GM12878 (cell line): ENCODE measurements at places on chromosomes 2 and 18.

- H3K4me3 ChIP-seq, result no peak overlapping the region
- no peak for DNase-seq
- no peaks in the 10 kb centered on the region for H3K4me1 ChIP-seq
These were observed 1.4 kb upstream of the IHH start for GRCh38 chr2:219062081-219062480.

DNA sequence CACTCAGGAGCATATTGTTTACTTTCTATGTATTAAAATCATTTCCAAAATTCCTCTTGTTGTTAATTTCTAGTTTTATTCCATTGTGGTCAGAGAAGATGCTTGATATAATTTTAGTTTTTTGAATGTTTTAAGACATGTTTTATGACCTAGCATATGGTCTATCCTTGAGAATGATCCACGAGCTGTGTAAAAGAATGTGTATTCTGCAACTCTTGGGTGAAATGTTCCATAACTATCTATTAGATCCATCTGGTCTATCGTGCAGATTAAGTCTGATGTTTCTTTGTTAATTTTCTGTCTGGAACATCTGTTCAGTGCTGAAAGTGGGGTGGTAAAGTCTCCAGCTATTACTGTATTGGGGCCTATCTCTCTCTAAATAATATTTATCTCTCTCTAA lies 83.3 kb upstream of the EPAS1 start:
- no peaks in the 10 kb centered on the region for H3K4me1 ChIP-seq
- no peak overlapping the region for H3K27ac ChIP-seq
- H3K27me3 ChIP-seq, result no peaks in the 10 kb centered on the region
- no peak for DNase-seq

- no peaks in the 10 kb centered on the region for H3K4me1 ChIP-seq
- no peak for DNase-seq
- no peaks in the 10 kb centered on the region for H3K27me3 ChIP-seq
- H3K27ac ChIP-seq, result no peak overlapping the region
- no peaks in the 10 kb centered on the region for H3K36me3 ChIP-seq
These were observed 15.6 kb upstream of the PPP1CB start for GRCh38 chr2:28736034-28736433.

GRCh38 chr2:46098621-46099062 lies 198.6 kb upstream of the EPAS1 start:
- H3K27ac ChIP-seq, result no peak overlapping the region
- no peaks in the 10 kb centered on the region for H3K4me1 ChIP-seq
- H3K4me3 ChIP-seq, result no peak overlapping the region

DNA sequence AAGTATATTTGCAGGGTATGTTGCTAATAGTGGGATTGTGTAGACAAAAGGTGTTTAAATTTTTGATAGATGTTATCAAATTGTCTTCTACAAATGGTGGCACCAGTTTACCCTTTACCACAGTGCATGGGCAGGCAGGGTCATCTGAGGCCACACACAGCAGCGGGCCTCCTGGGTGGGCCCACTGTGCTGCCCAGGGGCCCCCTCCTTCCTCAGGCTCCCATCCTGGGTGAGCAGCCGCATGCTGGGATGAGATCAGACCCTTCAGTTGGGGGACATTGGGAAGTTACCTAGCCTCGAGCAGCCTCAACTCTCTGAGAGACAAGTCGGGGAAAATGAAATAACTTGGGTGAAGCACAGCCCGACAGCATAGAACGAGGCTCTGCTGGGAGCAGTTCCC lies 9.7 kb downstream of the MYO7B start:
- peaks cover 2% of the 10 kb centered on the region; the same call in 1 of the 2 replicates for H3K27me3 ChIP-seq
- no peak overlapping the region for H3K4me3 ChIP-seq
- H3K27ac ChIP-seq, result no peak overlapping the region
- H3K4me1 ChIP-seq, result no peaks in the 10 kb centered on the region
- DNase-seq, result no peak
